ENCODE measurements at places on chromosomes 5 and 9.
A peak's percentile ranks its signal among the peaks of the same experiment; 100 is the strongest.

- peak; percentile 98 for DNase-seq
Measured at GRCh38 chr5:124628721-124629596, 117.5 kb downstream of the ZNF608 start.

GRCh38 chr5:53167836-53168235, 58.3 kb upstream of the MOCS2 start:
- DNase-seq: peak; percentile 48

DNA sequence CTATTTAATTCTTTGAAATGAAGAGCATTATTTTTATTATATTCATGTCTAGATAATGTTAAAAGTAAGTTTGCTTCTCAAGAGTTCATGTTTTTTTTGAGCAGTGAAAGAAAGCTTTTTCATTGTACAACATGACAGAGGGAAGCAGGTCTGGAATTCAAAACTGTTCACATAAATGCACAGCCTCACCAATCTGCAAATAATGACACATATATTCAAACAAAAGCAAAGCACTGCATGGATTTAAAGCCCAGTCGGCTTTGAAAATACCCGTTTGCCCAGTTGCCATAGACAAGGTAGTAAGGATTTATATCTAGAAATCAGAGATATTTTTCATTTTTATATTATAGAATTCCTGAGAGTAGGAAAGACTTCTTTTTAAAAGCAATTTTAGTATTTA, 201.8 kb downstream of the CD180 start:
- no peak for DNase-seq

DNA sequence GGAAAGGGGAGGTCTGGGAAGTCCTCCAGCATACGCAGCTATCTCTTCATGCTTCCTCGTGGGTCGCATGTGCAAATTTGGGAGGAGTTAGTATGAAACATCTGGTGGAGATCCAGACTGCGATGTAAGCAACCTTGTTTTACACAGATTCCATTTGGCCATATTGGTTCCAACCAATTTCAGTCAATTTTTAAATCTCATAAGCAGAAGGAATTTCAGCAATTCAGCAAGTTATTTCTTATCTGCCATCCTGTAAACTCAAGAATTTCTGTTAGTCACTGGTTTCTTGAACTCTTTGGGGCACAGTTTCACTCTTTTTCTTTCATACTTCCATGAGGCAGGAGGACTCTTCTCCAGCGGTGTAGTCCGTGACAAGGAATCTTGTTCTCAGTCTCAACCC, 130.4 kb upstream of the CLINT1 start:
- DNase-seq: no peak
